Stimulated activated CD4-positive, alpha-beta T cell treated with anti-CD3 and anti-CD28 coated beads, Interleukin-12 subunit alpha, Interleukin-12 subunit beta, amount 100 ng/mL, for 4 hours (primary cell): ENCODE measurements at places on chromosomes 1 and 21.

DNA sequence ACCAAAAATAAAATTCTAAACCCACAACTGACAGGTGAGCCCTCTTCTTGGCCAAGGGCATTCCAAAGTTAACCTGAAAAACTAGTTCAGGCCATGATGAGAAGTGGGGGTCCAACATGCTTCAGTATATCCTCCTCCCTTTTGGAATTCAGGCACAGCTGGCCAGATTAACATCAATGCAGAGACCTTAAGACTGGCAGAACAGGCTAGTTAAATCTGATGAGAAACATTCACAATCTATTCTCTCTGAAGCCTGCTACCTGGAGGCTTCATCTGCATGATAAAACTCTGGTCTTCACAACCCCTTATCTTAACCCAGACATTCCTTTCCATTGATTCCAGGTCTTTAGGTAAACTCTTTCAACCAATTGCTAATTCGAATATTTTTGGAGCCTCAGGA is 26.7 kb upstream of the ZBTB8B start:
- DNase-seq = no peak

GRCh38 chr1:208219659-208220282 is 24.4 kb downstream of the PLXNA2 start:
- DNase-seq = no peak

- no peak for DNase-seq
Observed at GRCh38 chr1:89081005-89081404, 16.0 kb upstream of the GBP1 start.

DNA sequence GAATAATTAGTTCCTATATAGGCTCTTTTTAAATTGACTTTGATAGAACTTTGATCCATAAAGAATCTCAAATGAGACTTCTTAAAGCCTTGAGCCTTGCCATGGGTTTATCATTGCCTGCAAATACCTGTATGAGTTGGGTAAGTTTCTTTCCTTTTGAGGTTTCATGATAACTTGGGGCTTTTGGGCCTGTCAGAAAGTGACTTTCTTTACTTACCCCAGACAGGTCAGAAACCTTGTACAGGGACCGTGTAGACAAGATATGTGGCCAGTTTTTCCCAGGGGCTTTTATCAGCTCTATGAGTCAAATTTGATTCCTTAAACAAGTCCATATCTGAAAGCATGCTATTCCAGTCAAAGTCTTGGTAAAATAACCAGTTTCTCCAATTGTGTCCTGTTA is 17.3 kb downstream of the KCTD3 start:
- no peak for DNase-seq

DNA sequence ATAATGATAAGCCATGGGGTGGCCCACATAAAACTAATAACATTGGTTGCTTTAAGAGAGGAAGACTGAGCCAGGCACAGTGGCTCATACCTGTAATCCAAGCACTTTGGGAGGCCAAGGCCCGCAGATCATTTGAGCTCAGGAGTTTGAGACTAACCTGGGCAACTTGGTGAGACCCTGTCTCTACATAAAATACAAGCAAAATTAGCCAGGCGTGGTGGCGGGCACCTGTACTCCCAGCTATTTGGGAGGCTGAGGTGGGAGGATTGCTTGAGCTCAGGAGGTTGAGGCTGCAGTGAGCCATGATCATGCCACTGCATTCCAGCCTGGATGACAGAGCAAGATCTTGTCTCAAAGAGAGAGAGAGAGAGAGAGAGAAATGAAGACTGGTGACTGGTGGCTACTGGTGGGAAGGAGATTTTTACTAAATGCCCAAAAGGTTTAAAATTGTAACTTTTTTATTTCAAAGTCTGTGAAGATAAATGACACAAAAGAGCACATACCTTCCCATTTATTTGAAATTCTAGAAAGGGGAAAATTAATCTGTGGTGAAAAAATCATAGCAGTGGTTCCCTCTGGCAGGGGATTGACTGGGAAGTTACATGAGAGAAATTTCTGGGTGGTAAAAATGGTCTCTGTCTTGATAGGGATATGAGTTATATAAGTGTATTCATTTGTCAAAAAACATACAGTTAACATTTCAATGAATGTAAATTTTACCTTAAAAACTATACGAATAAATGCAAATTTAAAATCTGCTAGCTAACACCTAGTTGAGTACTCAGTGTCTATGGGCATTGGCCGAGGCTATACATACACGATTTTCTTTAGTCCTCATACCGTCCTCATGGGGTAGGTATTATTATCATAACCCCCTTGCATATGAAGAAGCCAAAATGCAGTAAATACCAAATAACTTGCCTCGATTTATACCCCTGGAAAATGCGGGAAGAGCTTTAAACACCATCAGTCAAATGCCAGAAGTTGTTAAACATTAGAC is 2.2 kb upstream of the NBPF1 start:
- DNase-seq = no peak

DNA sequence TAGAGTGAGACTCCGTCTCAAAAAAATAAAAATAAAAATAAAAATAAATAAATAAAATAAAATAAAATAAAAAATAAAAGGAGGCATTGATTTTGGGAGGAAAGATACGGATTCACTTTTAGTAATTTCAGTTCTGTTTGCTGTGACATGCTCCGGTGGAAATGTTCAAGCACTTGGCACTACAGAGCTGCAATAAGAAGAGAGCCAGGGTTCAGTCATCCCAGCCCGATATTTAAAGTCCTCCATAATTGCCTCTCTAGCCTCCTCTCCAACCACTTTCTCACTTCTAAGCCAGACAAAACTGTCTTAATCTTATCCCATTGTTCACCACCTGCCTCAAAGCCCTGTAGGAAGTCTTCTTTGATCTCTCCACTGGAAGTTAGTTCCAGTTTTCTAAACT is 55.0 kb upstream of the MACF1 start:
- DNase-seq = no peak

DNA sequence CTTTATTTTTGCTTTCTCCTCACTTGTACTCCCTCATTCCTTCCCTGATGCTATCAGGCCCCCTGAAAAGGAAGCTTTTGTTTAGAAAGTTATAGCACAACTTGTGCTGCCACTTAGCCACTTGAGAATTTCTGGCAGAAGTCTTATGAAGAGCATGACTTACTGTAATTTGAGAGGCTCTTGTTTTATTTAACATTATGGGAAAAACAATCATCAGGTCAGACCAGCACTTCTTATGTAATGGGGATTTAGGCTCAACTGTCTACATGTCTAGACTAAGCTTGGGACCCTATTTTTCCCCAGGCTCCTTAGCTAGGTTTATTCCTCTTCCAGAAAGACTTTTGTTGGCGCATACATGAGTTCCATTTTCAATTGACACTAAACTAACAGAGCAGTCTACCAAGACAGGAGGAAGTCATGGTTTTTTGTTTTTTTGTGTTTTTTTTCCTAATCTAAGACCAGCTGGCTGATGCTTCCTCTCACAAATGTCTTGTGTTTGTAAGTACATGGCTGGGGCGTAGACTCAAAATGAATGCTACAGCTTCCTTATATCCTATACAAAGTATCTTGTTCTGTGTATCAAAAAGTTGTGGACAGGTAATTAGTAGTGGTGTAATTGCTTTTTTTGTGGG is 31.5 kb downstream of the TNFSF4 start:
- no peak for DNase-seq

DNA sequence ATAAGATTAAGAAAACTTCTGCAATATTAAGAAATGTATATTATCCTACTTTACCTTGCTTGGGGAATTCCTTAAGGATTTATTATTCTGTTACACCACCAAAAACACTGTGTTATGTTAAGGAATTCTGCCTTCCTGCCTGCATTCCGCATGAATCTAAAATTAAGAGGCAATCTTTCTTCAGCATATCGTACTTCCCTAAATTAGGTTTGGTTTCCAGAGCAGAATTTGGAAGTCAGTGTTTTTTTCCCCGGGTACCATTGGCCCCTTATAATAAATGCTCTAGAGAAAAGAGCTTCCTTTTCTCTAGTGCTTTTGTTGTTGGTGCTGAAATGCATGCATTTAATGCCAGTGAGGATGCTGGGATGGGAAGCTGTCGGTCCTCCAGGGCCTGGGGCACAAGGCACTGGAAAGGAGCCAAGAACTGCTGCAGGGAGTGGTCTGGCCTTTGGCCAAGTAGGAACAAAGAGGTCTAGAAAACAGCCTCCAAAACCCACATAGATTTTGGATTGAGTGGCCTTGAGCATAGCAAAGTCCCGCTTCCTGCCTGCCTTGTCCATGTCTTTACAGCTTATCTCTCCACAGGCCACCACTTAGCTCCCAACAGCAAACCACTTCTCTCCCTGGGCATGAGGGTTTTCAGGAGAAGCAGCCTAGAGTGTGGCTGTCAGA is 69.9 kb downstream of the RRAGC start:
- DNase-seq = no peak

GRCh38 chr1:183206538-183207122 is 20.6 kb downstream of the LAMC2 start:
- no peak for DNase-seq

GRCh38 chr1:242411901-242412300 is 112.6 kb downstream of the PLD5 start:
- no peak for DNase-seq

- DNase-seq = no peak
Observed at GRCh38 chr1:154733621-154734020, 125.6 kb upstream of the ADAR start.

GRCh38 chr1:36419569-36419968 is 21.9 kb upstream of the LSM10 start:
- no peak for DNase-seq

GRCh38 chr1:38013227-38013622 is 691 bp downstream of the UTP11 start:
- no peak for DNase-seq

DNA sequence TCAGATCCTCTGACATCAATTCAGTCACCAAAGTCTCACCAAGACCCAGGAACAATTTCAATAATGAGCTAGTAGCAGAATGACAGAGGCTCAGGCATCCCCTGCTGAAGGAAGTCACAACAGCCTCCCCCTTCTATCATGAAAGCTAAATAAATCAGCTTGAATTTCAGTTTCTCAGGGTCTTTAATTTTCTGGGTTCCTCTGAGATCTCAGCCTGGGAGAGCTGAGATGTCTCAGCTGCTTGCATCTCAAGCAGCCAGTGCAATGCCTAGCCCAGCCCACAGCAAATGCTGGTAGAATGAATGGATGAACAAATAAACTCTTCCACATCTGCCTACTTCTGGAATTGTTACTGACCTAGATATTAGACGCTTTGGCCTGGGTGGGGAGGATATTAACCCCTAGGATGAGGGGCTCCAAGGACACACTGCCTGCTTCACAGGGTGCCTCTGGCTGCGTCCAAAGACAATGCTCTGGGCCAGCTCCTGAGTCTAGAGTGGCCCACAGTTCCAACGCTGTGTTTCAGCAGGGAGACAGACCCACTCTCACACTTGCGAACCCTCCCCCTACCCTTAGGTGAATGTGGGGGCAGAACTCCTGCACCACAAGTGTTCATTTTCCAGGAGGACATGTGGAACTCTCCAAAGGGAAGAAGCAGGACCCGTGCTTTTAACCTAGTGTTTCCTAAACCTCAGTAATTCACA is 11.2 kb upstream of the LORICRIN start:
- no peak for DNase-seq

- no peak for DNase-seq
Observed at GRCh38 chr1:198118134-198118533, 38.7 kb upstream of the NEK7 start.

GRCh38 chr1:207020709-207021107 is 11.8 kb downstream of the C1orf116 start:
- DNase-seq = no peak

DNA sequence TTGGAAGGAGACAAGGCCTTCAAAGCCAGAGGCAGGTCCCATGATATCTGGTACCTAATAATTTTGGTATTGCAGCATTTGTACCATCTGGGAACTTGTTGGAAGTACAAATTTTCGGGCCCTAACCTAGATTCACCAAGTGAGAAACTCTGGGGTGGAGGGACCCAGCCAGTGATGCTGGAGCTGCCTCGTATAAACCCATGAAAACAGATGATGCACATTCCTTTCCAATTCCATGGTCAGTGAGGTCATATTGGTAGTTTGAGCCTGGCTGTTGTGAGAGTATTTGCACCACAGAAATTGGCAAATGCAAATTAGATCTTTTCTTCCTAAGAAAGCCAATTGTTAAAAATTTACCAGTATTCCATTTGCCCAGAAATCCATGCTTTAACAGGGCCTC is 269.6 kb upstream of the PLXNA2 start:
- DNase-seq = no peak

DNA sequence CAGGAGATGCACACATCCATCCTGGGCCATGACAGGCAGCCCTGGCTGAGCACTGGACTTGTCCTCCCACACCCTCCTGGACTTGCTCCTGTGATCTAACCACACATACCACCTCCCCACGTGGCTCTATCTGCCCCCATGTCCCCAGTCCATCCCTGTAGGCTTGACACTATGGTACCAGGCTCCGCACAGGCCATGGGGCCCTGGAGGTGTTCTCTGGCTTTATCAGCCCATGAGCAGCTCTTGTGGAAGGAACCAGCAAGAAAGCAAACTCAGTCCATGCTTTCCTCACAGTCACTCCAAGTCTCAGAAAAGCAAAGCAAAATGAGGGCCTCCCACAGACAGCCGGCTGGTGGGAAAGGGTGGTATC is 61.6 kb downstream of the CD46 start:
- no peak for DNase-seq

DNA sequence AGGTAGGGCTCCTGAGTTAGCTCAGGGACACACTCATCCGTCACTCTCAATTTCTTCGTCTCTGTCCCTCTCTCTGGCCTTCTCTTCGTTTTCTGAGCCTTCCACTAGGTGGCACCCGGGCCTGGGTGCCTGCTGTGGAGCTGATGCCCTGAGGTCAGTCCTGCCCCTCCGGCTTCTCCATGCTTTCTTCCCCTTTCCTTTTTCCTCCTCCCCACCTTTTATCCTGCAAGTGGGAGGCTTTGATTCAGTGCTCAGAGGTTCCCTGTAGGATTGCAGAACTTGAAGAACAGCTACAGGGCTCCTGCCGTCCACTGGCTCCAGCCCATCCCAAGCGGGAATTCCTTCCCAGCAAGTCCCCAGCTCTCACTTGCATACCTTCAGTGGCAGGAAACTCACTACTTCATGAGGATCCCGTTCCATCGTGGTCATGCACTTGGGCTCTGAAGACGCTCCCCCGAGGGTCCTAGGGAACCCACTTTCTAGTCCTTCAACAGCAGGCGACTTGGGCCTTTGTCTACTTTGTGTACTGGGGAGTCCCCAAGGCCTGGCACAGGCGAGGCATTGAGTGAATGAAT is 45.6 kb downstream of the SRRM1 start:
- peak; percentile 55 for DNase-seq

GRCh38 chr1:160797271-160797709 is 1.3 kb downstream of the LY9 start:
- no peak for DNase-seq

GRCh38 chr1:155043793-155044192 is 7.3 kb upstream of the ADAM15 start:
- DNase-seq = no peak
